ENCODE measurements at places on chromosomes 6 and 20. TPM values are rescaled to one million over a fixed set of nuclear protein-coding genes. Genes with fewer than 3 reads are reported as not detected.

SLC17A9 gene
- total RNA-seq, result not detected

BFSP1 gene
- total RNA-seq, result 0.98 TPM

SLC17A2 gene
- total RNA-seq, result not detected

DNA sequence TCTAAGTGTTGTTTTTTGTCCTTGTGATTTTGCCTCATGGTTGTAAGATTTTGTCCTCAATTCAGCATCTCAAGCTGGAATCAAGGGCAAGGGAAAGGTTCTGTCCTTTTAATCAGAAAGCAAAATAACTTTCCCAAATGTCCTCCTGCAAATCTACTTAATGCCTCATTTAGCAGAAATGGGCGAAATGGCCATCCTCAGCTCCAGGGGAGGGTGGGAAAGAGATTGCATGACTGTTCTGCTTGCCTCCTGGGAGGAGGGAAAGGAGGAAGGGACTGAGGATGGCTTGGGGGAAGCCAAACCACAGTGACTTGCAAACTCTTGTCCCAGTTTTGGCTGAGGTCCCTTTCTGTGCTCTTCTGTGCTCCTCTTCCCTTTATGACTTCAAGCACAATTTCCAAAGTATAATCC, 43.4 kb downstream of the TNFAIP3 start:
- DNase-seq, result no peak

GRCh38 chr6:82381278-82381677, 17.7 kb downstream of the TPBG start:
- DNase-seq, result no peak
